ENCODE measurements at places on chromosomes 3 and 15.

GRCh38 chr3:50617096-50617791 is at the start of gene MAPKAPK3:
MAPKAPK3 (plus strand) TSS chr3:50617151; CDS start chr3:50617566, 415 bp downstream.
- no peak for DNase-seq

- no peak for DNase-seq
These were observed 238.7 kb upstream of the HES1 start for GRCh38 chr3:193897288-193897687.

DNA sequence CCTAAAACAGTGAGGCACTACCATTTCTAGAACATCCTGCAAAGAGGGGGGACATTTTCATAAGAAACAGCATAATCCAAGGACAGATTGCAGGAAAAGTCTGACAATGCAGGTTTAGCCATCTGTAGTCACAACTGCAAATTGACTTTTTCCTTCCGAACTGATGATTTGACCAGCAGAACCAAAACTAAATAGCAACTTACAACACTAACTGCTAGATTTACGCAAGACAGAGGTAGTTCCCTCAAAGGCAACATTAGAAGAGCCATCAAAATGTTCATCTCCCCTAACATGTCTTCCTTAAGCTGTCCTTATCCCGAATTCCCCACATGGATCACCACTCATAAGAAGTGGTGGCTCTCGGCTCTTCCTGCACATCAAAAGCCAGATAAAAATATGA is 129.6 kb downstream of the GADL1 start:
- no peak for DNase-seq

- no peak for DNase-seq
These were observed 111.9 kb downstream of the ATG7 start for GRCh38 chr3:11384074-11384473.

DNA sequence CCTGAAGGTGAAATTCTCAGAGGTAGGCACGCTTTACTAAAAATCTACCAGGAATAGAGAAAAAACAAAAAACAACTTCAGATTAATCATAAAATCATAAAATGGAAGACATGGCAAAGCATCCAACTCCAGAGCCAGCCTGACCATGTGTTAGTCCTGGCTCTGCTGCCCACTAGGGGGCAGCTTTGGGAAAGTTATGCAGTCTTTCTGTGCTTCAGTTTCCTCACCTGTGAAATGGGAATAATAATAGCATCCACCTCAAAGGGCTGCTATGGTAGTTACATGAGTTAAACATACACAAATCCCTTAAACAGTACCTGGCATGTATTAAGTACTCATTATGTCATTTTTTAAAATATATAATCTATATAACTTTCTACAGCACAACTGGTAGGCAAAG is 52.3 kb downstream of the WNT5A start:
- no peak for DNase-seq

- DNase-seq: no peak
These were observed 28.6 kb upstream of the GPR149 start for GRCh38 chr3:154458560-154458959.

GRCh38 chr3:45923755-45924154 is 19.5 kb upstream of the CXCR6 start:
- DNase-seq: no peak

- DNase-seq: no peak
These were observed 93.4 kb downstream of the PEX5L start for GRCh38 chr3:179943117-179943880.

- DNase-seq: no peak
These were observed 54.3 kb downstream of the TBC1D2B start for GRCh38 chr15:78023081-78023665.

DNA sequence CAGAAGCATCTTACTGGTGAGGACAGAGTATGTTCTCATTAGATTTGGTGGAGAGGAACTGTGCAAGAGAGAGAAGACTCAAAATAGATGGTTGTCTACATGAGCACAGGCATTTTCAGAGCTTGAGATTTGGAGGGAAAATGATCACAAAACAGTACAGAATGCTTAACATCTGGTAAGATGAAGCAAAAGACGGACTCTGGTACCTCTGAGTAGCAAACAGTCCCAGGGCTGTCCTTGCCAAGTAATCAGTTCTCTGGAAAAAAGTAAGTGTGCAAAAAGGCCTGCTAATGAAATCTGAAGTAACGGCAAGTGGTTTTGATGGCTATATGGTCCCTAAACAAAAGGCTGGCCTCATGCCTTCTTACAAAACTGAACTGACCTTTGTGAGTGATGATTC is 414.2 kb downstream of the CNTN4 start:
- no peak for DNase-seq

GRCh38 chr3:4589475-4590097 is 96.4 kb downstream of the ITPR1 start:
- DNase-seq: no peak

- no peak for DNase-seq
These were observed 180.7 kb upstream of the LMCD1 start for GRCh38 chr3:8320711-8321458.

DNA sequence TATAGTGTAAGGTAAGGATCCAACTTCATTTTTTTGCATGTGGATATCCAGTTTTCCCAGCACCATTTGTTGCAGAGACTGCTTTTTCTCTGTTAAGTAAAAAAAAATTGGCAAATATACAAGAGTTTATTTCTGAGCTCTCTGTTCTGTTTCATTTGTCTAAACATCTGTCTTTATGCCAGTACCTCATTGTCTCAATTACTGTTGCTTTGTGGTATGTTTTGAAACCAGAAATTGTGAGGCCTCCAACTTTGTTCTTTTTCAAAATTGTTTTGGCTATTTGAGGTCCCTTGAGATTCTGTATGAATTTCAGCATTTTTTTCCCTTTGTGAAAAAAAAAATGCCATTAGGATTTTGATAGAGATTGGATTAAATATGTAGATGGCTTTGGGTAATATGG is 150.5 kb downstream of the MINAR1 start:
- DNase-seq: no peak

GRCh38 chr3:146653978-146654377 is 48.8 kb upstream of the PLSCR5 start:
- no peak for DNase-seq

- no peak for DNase-seq
These were observed 103.4 kb upstream of the HACD2 start for GRCh38 chr3:123688241-123688747.

GRCh38 chr3:140186421-140186920 is 251.5 kb downstream of the CLSTN2 start:
- no peak for DNase-seq

DNA sequence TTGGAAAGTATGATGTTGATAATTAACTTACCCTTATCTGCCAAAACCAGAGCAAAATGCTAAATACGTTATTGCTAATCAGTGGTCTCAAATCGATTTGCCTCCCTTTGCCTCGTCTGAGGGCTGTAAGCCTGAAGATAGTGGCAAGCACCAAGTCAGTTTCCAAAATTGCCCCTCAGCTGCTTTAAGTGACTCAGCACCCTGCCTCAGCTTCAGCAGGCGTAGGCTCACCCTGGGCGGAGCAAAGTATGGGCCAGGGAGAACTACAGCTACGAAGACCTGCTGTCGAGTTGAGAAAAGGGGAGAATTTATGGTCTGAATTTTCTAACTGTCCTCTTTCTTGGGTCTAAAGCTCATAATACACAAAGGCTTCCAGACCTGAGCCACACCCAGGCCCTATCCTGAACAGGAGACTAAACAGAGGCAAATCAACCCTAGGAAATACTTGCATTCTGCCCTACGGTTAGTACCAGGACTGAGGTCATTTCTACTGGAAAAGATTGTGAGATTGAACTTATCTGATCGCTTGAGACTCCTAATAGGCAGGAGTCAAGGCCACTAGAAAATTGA is 59.7 kb downstream of the DCUN1D1 start:
- DNase-seq: no peak

DNA sequence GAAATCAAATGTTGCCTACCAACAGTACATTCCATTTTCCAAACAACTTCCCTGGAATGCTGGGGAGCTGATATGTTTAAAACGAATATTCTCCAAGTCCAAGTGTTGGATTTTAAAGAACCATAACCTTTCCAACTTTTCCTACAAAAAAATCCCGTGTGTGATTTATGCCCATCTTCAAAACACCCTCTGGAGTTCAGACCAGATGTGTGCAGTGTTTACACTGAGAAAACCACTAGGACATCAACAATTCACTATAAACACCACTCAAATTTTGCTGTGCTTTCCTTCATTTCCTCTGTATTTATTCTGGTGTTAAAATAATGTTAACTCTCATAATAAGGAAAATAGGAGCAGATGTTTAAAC is 2.4 kb downstream of the VGLL4 start:
- DNase-seq: no peak

DNA sequence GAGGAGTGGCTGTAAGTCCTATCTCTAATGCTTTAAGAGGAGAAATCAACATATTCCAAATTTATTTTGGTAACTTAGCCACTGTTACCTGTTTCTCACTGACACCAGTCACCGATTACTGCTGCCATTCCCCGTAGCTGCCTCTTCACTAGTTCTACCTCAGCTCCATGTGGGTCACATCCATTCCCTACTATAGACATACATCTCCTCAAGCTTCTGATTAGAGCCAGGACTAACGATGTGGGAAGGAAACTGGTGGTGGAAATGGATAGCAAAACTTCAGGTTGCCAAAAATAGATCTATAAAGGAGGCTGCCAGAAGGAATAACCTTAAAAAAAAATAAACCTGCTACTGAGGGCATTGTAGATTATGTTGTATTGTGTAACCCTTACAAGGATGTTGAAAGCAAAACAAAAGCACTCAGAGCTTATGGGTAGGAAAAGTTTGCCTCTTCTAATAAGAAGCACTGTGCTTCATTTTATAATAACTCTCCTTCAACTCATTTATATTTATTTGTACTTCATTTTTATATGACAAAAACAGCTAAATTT is 56.0 kb downstream of the KAT2B start:
- no peak for DNase-seq

- no peak for DNase-seq
These were observed 10.6 kb downstream of the ARHGEF26 start for GRCh38 chr3:154131830-154132229.

DNA sequence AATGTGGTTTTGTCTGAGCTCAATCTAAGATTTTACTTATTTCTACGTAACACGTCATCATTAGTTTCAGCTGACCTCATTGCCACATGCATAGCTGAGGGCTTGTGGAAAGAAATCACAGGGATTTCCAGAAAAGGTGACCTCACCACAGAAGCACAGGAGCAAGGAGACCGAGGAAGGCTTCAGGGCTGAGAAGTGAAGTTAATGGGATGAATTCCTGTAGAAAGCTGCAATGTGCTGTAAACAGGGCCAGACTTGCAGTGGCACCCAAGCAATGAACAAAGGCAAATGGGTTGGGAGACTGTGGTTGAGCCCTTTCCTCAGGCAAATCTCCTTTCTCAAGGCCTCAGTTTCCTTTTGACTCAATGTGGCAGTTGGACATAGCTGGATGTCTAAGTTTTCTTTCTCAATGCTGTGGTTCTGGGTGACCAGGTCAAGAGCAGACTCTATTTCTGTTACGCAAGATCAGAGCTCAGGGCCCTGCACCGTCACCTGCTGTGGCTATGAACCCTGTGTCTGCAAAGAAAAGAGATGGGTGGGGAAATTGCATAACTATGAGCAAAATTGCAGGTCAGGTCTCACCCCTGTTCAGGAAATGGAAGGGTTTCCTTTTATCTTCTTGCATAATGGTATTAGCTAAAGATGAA is 252.2 kb upstream of the TBL1XR1 start:
- no peak for DNase-seq

All from D721Med (cell line).